ENCODE measurements at places on chromosomes 7 and 10.

- no peak for DNase-seq
These were observed 22.8 kb upstream of the PDZD8 start for GRCh38 chr10:117398029-117398428.

GRCh38 chr10:7231509-7232414, 179.1 kb downstream of the SFMBT2 start:
- DNase-seq: peak; percentile 72

DNA sequence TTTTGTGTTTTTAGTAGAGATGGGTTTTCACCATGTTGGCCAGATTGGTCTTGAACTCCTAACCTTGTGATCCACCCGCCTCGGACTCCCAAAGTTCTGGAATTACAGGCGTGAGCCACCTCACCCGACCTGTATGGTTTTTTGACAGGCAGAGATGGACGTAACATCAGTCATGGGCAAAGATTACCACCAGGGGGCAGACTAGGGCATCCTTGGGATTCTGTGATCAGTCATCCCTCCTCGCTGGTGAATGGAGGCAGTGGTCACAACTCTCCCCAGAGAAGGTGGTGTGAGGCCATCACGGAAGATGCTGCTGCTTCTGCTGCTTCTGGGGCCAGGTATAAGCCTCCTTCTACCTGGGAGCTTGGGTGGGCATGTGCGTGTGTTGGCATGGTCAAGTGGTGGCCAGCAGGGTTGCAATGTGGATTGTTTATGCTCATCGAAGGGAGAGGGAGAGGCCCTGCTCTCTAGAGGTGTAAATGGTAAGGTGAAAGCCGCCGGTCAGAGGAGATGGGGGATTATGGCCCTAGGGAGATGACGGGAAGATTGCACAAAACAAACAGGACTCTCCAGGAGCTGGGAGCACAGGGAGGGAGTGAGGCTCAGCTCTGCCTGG, 122.7 kb upstream of the PRSS1 start:
- DNase-seq: peak; percentile 86

GRCh38 chr10:12579954-12580858, 230.9 kb downstream of the CAMK1D start:
- DNase-seq: no peak

DNA sequence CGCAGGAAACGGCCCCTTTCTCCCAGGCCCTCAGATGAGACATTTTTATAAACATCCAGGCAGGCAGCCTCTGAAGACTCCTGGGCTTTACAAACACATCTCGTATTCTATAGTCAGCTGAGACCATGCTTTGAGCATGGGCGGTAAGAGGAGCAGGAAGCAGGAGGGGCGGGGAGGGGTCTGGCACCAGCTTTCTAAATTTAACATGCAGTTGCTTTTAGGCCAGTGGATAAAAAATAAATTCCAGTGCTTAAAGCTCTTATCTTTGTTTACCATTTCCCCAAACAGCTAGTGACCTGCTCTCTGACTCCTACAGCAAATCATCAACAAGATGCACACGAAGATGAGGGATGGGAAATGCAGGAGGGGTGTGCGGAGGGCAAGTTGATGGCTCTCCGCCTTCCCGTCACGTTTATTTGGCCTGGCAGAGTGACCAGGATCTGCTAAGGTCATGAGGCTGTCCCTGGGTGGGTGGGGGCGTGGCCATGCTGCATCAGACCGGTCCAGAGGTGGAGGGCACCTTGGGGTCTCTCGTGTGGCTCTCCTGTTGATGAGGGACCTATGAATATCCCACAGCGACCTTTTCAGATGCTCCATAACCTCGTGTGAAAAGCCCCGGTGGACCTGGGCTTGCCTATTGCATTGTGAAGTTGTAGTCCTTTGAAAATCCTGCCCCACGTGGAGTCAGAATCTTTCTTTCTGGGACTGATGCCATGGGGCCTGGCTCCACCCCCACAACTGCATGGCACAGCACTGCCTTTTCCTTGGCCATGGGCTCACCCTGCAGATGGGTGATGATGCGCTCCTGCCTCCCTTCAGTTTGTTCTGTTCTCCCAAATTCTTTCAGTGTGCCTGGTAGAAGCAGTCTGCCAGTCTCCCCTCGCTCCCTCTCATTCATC, 67.5 kb downstream of the PARP12 start:
- no peak for DNase-seq

GRCh38 chr10:89384474-89385340, 6.9 kb downstream of the IFIT1B start:
- no peak for DNase-seq

DNA sequence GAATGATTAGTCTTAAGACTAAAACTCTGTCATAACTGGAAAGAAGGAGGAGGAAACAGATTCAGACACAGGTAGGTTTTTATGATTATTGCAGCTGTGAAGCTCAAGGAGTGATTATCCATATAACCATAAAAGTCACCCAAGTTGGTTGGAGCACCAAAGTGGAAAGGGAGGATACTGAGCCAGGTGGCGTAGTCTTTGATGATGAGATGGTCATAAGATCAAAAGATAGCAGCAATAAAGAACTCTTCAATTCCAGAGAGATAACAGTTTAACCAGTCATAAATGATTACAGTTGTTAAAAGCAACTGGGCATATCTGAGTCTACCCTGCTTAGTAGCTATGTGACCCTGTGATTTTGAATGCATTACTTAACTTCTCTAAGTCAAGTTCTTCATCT, 8.4 kb downstream of the ABCB1 start:
- DNase-seq: no peak

DNA sequence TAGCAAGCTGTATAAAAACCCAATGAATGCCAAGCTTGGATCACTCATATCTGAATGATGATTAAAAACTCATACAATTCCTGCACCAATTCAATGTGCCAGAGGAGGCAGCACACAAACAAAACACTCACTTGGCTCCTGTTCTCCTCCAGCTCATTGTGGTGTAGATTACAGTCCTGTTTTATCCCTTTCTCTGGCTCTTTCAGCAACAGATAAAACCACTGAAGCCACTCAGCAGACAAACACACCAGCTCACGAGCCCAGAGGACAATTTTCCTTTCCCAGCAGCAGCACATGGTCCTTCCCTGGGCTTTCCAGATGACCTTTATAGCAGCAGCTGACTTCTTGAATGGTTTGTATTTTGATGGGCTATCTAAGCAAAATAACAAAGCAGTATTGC, 107.3 kb upstream of the STARD3NL start:
- DNase-seq: peak; percentile 63

DNA sequence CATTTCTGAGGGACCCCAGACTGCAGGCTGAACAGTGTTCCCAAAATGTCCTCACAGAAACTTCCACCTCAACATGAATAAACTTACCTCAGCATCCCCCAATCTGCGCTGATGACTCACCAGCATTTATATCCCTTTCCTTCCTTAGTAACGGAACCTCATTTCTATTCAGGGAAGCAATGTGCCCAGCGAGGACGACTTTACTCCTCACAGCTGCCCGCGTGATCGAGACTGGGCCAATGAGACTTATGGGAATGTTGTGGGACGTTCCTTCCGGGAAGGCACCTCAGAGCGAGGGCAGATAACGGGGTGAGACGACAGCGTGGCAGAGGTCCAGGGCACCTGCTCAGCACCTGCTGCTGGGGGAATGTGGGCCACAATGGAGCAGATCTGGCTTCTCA, 73.1 kb upstream of the CAMK2B start:
- DNase-seq: no peak

DNA sequence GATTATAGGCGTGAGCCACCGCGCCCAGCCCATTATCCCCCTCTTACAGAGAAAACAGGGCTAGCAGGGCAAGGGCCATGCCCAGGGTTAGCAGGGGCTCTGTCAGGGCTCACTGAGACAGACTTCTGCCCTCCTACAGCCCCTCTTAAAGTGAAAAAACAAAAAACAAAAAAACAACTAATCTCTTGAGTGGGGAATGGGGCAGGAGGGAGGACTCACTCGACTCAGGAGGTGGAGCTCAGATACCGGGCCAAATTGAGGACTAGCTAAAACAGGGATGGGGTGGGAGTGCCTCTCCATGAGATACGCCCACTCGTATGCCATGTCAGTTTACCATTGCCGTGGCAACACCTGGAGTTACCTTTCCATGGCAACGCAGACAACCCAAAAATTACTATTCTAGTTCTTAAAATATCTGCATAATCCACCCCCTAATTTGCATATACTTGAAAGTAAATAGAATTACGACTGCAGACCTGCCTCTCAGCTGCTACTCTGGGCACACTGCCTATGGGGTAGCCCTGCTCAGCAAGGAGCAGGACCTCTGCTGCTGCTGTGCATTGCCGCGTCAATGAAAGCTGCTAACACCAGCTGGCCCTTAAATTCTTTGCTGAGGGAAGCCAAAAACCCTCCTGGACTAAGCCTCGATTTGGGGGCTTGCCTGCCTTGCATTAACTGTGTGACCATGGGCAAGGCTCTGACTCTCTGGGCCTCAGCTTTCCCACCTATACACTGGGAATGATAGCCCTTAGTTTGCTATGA, 13.4 kb downstream of the SSC4D start:
- peak; percentile 46 for DNase-seq

- no peak for DNase-seq
These were observed 18.4 kb downstream of the EEPD1 start for GRCh38 chr7:36171503-36171902.

GRCh38 chr10:30830315-30831230, 201.0 kb upstream of the LYZL2 start:
- DNase-seq: no peak

- DNase-seq: peak; percentile 57
These were observed 825 bp downstream of the RAB11FIP2 start for GRCh38 chr10:118045837-118046394.

DNA sequence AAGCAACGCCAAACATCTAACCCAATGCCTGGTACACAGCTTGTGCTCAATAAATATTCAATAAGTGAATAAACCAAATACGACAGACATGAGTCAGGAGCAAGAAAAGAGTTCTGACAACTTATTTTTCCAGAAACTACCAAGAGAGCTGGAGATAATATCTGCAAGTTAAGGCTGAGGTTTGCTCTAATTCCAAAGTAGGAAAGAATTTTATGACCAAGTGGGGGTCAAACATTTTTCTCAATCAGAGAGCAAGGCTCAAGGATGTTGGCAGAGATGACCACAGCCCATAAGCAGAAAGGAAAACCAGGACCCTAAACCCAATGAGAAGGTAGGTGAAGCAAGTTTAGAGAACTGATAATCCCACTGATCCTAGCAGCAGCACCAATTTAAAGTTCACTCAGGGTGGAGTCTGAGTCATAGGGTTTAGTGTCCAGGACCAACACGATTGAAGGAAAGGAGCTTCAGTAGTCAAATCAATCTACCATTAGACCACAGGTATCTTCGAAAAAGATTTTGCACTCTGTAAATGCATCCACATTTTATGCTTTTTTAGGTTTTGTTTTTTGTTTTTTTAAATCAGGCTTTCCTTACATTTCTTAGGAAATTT, 49.3 kb upstream of the KCNIP2 start:
- DNase-seq: no peak

DNA sequence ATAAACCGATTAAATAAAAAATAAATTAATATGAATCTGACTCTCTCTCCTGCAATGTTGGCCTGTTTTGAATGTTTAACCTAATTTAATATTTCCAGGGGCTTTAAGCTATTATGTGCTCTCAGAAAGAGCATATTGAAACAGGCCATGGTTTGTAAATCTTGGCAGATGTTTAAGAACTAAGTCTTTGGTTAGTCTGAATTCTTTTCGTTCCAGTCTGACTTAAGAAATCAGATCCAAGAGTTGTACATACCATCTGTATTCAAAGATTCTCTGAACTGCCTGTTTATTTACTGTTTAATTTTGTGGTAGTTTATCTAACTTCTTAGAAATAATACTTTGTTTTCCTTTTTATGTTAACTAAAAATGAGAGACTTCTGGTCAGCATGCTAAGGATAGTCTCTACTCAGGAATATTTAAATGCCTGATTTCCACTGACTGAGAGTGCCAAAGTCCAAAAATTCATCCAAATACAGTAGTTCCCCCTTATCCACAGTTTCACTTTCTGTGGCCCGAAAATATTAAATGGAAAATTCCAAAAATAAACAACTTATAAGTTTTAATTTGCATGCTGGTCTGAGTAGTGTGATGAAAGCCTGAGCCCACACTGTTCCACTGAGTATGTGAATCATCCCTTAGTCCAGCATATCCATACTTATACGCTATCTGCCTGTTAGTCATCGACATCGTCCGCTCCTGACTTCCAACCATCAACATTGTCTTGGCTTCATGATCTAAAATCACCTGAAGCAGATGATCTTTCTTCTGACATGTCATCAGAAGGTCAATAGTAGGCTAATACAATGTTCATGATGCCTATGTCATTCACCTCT, 238.1 kb upstream of the CSTF2T start:
- DNase-seq: no peak

DNA sequence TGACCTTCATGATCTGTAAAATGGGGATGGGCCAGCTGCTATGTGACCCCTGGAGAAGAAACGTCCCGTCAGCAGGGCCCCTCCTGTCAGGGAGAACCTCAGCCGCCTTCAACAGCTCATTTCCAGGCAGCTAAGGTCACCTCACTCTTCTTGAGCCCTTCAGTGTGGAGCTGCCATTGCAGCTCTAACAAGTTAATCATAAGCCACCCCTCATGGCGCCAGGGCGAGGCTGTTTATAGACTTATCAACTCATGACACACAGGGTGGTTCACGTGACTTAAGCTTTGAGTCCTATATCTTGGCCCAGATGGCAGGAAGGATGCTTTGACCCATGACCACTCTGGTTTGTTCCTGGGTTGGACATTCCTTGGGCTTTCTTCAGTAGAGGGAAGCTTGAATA, 315.1 kb downstream of the TNS3 start:
- DNase-seq: no peak

- DNase-seq: no peak
These were observed 81.6 kb downstream of the ARHGAP22 start for GRCh38 chr10:48523212-48523819.

DNA sequence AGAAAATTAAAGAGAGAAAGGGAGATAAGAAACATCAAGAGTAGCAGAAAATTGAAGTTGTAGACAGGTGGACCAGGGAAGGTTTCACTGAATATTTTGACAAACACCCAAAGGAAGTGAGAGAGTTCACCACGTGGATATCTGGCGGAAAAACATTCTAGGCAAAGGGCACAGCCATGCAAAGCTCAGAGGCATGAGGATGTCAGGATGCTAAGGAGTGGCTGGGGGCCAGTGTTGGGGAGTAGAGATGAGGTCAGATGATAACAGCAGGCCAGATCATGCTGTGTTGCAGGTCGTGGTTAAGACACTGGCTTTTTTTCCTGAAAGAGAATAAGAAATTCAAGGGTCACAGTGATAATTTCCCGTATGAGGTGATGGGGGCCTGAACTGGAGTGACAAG, 181.9 kb downstream of the DGKI start:
- no peak for DNase-seq

Data from HAP-1 (cell line).